ENCODE measurements at places on chromosomes 7 and 10.

- peak; percentile 74 for DNase-seq
Measured at GRCh38 chr7:69429911-69430383, 168.3 kb upstream of the AUTS2 start.

- no peak for DNase-seq
Measured at GRCh38 chr7:77288676-77289320, 89.2 kb upstream of the FGL2 start.

GRCh38 chr10:96133135-96133534 is 3.0 kb downstream of the ZNF518A start:
- peak; percentile 34 for DNase-seq

DNA sequence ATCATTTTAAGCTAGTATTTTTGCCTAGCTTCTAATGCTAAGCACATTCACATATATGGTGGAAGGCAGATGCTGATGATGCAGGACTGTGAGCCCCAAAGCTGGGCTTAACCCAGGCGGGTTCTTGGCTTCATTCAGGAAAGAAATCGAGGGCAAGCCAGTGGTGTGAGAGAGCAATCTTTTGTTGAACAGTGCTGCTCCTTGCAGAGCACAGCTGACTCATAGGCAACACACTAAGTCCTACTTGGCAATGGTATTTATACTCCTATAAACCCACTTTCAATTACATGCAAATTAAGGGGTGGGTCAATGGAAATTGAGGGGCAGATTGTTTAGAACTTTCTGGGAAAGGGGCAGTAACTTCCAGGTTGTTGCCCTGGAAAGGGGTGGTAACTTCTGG is 42.0 kb upstream of the CELF2 start:
- peak; percentile 32 for DNase-seq

GRCh38 chr10:118505363-118505762 is 90.1 kb downstream of the PRLHR start:
- no peak for DNase-seq

- DNase-seq = no peak
Measured at GRCh38 chr7:151198945-151199848, 11.1 kb downstream of the H2BK1 start.

GRCh38 chr7:154472343-154472742 is 420.1 kb downstream of the DPP6 start:
- DNase-seq = no peak

- DNase-seq = peak; percentile 7
Measured at GRCh38 chr7:79403879-79404278, 49.6 kb downstream of the MAGI2 start.

GRCh38 chr10:66795866-66796265 is 130.0 kb upstream of the LRRTM3 start:
- DNase-seq = no peak

DNA sequence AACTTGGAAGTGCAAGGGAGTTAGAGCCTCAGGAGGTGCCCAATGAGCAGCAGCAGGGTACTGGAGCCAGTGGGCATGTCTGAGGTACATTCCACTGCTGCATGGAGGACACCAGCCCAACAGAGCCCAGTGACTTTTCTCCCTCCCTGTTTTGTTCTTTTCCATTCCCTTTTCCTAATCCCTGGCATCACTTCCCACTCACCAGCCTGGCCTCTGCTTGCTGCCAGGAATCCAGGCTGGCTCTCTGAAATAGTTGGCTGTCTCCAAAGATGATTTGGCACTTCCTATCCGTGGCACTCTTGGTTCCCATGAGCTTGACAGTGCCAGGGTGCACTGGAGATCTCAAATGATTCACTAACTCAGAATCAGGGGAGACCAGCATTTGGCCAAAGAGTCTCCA is 97.7 kb upstream of the ZPBP start:
- no peak for DNase-seq

- DNase-seq = no peak
Measured at GRCh38 chr10:99456207-99456930, 25.9 kb upstream of the GOT1 start.

DNA sequence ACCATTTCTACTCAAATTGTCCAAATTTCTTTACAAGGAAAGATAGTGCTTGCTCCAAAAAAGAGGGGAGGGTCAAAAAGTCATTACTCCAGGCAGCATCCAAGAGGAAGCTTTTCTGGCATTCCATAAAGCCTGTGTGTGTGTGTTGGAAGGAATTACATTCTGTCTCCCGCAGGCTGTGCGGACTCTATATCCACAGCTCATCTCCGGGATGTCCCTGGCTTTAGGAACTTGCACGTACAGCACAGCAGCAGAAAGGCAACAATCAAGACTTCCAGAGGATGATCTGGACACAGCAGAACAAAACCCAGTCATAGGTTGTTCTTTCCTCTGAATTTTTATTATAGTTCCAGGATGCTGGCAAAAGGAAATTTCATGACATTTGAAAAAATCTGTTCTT is 94.8 kb downstream of the ITIH5 start:
- DNase-seq = no peak

DNA sequence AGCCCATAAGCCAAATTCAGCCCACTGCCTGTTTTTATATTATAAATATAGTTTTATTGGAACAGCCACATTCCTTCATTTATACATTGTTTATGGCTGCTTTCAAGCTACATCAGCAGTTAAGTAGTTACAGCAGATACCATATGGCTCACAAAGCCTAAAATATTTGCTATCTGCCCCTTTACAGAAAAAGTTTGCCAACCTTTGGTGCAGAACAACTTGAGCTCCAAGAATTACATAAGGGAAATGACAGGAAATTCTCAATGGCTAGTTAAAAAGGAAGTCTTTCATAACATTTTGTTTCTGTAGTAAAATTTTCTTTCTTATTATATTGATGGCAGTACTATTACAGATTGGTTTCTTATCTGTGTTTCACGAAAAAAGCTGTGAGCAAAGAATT is 59.3 kb downstream of the COL28A1 start:
- no peak for DNase-seq

DNA sequence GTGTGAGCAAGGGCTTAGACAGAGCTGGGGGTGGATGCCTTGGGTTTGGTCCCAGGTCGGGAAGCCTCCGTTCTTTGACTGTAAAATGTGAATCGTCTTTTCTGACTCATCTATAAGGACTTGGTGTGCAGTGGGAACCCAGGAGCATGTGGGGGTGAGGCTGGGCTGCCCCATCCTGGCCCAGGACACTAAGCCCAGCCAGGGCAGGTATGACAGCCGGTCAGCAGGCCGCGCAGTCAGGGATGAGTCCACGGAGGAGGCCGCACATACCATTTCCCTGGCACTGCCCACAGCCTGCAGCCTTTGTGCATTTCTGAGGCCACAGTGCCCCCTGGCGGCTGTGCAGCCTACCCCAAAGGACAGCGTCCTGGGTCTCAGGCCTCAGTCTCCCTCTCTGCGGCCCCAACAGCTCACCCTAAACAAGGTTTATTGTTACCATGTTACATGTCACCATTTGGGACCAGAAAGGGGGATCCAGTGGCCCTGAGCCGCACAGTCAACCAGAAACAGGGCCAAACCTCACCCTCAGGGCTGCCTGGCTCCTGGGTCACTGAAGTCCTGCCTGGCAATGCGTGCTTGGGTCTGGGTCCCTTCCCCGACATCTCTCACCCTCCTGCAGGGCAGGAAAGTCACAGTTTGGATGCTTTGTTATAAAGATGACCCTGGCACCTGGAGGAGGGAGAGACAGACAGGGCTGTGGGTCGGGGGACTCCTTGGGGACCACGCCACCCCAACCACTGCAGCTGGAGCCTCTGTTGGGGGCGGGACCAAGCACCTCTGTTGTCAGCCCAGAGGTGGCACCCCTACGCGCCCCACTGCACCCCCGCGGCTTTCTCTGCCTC is 14.4 kb upstream of the SH2B2 start:
- DNase-seq = peak; percentile 90

DNA sequence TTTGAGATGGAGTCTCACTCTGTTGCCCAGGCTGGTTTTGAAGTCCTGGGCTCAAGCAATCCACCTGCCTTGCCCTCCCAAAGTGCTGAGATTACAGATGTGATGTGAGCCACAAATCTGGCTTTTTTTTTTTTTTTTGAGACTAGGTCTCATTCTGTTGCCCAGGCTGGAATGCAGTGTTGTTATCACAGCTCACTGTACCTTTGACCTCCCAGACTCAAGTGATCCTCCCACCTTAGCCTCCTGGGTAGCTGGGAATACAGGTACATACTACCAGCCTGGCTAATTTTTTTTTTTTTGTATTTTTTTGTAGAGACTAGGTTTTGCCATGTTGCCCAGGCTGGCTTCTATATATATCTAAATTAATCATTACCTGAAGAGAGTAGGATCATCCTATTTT is 62.4 kb downstream of the HIF1AN start:
- no peak for DNase-seq

DNA sequence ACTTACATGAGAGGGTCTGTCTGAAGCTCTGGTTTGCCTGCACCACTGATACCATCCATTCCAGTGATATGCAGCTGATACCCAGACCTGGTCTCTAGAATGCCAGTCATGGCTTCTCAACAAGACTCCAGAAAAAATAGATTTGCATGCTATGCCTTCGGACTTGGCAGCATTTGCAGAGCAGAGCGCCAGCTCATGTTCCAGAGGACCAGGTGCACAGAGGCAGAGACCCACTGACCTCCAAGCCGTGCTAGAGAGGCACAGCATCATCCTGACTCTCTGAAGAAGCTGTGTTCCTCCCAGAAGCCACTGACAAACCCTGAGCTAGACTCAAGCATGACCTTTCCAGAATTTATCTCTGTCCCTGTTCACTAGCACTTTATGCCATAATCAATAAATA is 6.9 kb upstream of the PRKAG2 start:
- no peak for DNase-seq

DNA sequence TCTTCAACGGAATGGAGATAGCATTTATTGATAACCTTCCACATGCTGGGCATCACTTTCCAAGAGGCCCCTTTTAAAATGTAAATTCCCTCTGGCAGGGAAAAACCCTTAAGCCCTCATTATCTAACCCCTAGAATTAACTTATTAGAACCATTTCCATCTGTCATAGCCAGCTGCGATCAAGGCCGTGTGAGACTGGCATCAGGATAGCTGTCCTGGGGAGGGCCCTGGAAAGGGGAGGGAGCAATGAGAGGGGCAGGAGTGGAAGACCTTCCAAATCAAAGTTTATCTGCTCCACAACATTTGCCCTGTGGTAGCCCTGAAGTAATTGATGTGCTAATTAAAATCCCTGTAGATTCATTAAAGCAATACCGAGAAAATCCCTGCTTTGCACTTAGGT is 45.0 kb upstream of the JAZF1 start:
- no peak for DNase-seq

DNA sequence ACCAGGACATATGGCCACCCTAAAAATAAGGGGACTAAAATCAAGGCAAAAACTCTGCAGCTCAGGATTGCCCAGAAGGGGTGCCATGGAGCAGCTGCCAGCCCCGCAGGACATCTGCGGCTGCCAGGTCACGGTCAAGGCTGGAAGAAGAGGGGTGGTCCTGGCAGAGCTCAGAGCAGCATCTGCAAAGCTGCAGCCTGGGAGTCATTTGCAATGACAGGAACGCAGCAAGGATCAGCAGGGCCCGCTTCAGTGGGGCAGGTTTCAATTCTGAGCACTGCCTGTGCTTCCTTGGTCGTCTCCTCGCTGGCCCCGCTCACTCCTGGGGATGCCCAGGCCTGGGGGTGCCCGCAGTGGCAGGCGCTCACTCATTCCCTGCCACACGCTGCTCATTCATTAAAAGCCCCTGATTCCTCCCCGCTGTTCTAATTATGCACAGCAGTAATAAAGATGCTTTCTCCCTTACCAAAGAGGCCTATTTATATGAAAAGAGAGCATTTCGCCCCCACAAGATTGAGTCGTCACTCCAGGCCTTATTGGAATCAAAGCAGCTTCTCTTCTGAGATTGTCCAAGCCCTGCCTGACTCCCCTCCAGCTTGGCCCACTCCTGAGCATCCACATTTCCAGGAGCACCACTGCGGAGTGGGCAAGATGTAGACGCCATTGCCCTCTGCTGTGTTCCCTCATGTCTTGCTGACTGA is 4.6 kb downstream of the HSPA12A start:
- DNase-seq = peak; percentile 41

- DNase-seq = no peak
Measured at GRCh38 chr7:71430246-71430645, 298.3 kb downstream of the GALNT17 start.

DNA sequence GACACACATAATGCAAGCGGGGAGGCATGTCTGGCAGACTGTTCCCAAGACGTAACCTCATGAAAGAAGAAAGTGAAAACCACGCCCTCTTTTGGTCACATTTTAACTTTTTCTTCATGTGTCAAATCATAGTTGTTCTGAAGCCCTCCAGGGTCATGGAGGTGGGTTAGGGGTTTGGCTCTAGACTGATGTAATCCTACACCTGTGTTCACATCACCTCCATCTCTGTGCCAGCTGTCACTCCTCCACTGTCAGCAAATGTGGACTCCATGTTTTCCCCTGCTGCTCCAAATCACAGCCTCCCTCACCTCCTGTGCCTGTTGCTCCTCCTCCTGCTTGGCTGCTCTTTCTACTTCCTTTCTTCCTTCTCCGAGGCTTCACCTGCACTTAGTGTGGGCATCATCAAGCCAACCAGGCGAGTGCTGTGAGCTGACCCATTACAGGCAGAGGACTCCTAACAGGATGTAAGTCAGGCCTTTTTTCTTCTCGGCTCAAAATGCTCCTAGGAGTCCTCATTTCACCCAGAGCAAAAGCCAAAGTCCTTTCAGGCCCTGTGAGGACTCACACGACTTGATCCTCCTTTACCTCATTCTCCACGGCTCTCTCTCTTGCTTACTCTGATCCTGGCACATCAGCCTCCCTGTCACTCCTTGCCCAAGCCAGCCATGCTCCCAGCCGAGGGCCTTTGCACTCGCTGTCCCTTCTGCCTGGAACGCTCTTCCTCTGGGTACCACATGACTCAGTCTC is 66.4 kb upstream of the IFRD1 start:
- peak; percentile 28 for DNase-seq

DNA sequence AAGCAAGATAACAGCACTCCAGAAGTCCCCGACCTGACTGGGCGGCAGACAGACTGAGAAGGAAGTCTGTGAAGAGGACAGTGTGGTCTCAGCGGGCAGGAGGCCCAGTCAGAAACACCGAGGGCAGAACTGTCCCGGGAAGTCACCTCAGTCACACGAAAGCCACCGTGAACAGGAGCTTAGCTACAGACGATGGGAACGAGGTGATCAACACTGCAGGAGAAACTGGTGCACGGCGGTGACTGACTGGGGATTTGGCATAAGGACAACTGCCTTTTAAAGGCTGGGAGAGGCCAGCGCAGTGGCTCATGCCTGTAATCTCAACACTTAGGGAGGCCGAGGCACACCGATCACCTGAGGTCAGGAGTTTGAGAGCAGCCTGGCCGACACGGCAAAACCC is 217.8 kb downstream of the PTPRN2 start:
- no peak for DNase-seq

- DNase-seq = peak; percentile 29
Measured at GRCh38 chr7:39271402-39271801, 293.7 kb downstream of the POU6F2 start.

GRCh38 chr10:114367351-114368056 is 36.8 kb downstream of the AFAP1L2 start:
- DNase-seq = no peak

DNA sequence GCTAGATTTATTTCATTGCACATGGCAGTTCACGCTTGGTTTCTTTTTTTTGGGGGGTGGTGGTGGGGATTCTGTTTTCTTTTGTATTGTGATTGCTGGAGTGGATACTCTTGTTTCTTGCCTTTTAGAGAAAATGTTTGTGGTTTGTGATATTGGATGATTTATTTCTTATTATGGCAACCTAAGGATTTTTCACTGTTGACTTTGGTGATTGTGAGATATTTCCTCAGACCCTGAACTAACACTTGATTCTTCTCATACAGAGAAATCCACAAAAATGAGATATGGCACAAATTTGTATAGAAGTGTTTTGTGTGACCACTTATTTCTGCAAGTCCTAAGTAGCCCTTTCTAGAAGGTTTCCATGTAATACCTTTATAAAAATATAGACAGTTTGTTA is 871.1 kb downstream of the LRMDA start:
- DNase-seq = no peak

GRCh38 chr7:37445064-37445723 is 3.5 kb downstream of the ELMO1 start:
- no peak for DNase-seq
